ENCODE measurements at places on chromosomes 4 and X.

GRCh38 chr4:82360298-82361177 lies 13.3 kb downstream of the HNRNPD start:
- DNase-seq = no peak

DNA sequence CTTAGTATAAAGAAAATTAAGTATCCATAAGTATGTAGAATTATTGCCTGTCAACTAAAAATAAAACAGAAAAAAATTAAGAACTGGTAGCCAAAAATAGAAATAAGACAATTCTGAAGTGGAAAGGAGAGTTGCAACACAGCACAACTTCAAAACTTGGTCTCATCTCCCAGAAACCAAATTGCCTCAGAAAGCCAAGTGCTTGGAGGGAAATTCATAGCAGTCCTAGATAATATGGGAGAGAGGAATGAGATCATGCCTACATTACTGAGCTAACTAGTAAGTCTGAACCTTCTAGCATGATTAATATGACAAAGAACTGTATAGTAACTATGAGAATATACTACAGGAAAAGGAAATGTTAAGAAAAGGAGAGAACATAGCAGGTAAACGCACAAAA lies 256.5 kb downstream of the LDB2 start:
- no peak for DNase-seq

DNA sequence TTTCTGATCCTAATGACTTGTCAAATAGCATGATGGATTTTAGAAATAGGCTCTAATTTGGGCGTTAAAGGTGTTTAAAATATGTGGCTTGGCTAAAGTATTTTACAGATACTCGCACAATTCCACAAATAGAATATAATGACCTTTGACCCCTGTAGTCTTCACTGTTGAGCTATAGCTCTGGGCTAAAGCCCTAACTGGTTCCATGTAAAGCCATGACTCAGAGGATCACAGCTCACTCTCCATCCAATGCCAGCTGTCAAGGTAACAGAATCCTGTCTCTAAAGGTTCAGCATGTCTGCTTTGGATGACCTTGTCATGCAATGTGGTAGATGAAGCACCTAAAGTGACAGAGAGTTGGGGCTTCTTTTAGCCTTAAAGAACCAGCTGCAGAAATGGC lies 42.5 kb downstream of the TLR10 start:
- DNase-seq = no peak

- no peak for DNase-seq
Measured at GRCh38 chr4:16140231-16140878, 56.5 kb upstream of the PROM1 start.
